ENCODE measurements at places on chromosomes 4 and X.

GRCh38 chr4:173919196-173919595 is 364.3 kb downstream of the FBXO8 start:
- DNase-seq = no peak

DNA sequence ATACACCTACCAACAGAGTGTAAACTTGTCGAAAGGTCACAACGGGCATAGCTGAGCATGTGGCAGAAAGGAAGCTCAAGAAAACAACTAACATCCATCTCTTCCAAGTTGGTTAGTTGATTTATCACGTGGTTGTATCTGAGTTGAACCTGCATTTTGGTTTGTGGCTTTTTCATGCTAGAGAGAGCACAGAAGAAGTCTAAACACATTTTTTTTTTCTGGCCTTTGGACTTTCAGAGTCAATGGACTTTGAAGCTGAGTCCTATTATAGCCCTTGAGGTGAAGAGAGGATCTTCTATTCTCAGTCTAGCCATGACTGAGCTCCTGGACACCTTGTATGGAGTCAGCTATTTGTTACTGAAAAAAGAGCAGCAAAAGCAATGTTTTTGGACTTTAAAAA is 150.6 kb upstream of the TRPC5 start:
- no peak for DNase-seq

DNA sequence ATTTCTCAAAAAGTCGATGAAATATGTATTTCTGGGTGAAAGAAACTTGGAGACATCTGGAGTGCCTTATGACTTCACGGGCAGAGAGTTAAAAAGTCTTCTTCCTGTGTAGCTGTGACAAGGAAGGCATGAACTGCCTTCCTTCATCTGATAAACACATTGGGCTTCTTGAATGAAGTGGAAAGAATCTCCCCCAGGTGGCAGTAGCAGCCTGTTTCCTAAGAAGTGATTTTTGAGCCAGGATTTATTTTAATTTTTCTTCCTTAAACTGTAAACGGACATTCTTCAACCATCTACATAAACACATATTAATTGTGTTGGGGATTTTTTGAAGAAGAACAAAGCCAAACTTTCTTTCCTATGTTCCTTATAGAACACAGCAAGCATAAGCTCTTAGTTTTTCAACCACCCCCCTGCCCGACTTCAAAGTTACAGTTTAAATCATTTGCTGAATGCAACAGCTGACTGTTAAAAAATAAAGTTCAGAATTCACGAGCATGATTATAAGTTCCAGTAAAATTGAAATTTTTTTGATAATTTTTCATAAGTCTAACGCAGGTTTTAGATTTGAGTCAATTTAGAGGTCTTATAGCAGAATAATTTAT is 980 bp upstream of the GIMD1 start:
- DNase-seq = peak; percentile 88

DNA sequence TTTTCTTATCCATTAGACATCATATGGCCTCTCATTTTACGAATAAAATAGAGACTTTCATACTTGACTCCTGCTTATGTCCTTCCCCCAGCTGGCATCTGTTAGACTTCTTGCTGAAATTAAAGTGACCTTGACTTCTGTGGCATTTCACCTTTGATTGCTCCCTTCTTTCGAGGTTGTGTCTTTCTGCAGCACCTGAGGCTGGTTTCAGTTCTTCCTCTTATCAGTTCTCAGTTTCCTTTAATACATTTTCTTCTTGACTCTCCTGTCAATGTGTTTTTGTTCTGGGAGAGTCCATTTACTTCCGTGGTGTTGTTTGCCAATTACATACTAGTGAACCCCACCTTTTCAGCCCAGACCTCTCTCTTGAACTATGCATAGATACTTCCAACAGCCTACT is 81.6 kb downstream of the RBPJ start:
- DNase-seq = no peak

DNA sequence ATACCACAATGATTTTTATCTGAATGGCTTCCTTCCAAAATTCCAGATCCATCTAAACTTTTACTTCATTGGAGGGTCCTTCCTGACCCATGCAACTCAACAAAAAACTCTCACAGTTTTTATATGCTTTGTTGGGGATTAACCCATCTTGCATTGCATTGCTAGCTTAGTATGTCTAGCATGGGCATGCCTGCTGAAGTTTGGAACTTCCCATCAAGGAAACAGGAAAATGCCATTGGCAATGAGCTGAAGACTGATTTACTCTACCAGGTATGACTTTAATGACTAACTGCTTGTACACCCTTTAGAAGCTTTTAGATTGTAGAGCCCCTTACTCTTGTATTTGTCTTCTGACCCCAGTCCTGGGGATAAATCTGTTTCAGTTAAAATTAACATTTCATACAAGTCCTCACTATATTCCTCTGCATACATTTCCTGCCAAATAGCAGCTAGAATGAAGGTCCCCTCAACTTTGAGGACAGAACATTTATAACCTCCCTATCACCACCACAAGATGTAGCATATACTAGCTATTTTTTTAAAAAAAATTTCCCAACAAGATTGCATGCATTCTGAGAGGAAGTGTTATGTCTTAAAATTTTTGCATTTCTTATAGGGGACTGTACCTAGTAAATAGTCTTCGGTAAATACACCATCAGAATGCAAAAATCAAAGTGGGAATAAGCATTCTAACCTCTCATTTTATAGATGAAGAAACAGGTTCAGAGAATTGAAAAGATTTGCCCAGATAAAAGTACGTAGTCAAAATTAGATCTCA is 52.5 kb upstream of the ATXN3L start:
- DNase-seq = no peak

GRCh38 chr4:99091216-99091575 is 2.6 kb upstream of the ADH5 start:
- DNase-seq = no peak

GRCh38 chrX:145821291-145821897 is 3.8 kb downstream of the SLITRK2 start:
- no peak for DNase-seq

DNA sequence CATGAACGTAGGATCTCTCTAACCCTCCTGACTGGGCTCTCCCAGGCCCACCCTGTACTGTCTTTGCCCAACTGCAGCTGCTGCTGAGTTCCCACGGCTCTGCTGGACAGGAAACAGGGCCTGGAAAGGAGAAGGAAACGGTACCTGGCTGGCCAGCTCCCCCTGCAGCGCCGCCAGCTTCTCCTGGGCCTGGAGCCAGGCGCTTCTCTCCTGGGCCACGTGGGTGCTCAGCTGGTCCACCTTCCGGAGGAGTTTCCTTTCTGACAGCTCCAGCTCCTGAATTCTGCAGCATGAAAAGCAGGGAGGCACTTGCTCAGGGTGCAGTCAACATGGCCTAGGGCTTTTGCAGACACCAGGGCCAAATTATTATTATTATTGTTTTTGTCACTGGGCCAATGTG is 6.5 kb downstream of the C4orf50 start:
- no peak for DNase-seq

DNA sequence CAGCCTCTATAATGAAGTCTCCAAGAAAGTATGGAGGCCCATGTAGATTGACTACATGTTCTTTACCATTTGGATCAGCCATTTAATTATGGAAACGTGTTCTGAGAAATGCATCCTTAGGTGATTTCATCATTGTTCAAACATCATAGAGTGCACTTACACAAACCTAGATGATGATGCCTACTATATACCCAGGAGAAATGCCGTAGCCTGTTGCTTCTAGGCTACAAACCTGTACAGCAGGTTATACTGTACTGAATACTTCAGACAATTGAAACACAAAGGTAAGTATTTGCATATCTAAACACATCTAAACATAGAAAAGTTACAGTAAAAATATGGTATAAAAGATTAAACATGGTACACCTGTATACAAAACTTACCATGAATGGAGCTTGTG is 186.5 kb upstream of the FSTL5 start:
- DNase-seq = no peak

GRCh38 chr4:10639100-10639499 is 45.5 kb downstream of the CLNK start:
- DNase-seq = no peak

DNA sequence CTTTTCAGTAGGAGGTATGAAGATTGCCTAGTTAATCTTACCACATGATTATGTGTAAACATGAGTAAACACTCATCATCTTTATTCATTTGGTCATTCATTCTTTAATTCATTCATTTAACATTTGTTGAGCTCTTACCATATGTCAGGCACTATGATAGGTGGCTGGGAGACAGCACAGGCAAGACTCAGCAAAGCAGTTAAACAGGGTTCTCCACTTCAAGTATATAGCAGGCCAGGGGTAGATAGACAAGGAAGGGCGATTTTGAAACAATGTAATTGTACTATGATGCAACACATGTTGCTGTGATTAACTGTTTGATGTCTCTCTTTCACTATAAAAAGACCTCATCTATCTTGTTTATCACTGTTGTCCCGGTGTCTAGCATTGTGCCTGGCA is 84.3 kb upstream of the GPR101 start:
- DNase-seq = no peak

GRCh38 chr4:185395238-185395955 is at the start of gene LRP2BP:
Gene LRP2BP (minus strand): TSS chr4:185395924. CDS start chr4:185378186, 17,738 bp downstream.
- peak; percentile 32 for DNase-seq

DNA sequence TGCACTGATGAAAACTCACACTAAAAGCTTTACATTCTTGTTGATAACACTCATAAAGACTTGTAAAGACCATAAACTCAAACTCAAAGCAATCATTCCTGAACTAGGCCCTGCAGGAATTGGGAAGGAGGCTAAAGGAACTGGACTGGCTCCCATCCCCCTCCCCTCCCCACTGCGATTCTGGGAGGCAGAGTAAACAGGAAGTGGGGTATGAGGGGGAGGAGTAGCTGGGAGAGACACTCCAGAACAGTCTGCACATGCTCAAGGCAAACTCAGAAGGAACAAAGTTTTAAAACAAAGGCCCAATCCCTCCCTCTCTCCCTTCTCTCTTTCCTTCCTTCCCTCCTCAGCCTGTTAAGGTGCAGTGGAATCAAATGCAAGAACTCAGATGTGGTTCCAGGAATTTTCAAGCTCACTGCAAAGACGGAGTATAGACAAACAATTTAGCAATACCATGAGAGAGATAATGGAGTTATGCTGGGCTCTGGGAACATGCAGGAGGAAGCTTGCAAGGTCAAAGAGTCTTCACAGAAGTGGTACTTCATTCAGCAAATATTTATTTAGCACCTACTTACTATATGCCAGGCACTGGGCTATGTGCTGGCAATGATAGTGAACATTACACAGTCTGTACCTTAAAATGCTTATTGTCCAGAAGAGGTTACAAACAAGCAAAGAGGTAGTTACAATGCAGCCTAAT is 15.9 kb downstream of the MID1IP1 start:
- peak; percentile 60 for DNase-seq

DNA sequence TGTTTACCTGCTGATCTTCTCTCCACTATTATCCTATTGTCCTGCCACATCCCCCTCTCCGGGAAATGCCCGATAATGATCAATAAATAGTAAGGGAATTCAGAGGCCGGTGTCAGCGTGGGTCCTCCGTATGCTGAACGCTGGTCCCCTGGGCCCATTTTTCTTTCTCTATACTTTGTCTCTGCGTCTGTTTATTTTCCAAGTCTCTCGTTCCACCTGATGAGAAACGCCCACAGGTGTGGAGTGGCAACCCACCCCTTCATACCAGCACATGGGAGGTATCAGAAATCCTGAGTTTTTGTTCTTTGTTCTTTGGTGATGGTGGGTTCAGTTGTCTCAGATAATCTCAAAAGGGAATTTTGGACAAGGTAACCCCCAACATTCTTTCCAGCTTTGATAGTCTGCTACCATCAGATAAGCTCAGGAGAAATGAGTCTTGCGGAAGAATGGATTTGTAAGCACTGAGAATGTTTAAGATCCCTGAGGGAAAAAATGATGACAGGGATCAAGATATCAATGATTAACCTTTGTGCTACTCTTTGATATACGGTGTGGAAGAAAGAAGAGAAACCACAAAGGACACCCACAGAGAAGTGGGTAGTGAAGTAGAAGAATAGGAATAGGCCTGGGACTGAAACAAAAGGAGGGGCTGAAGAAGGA is 117.9 kb downstream of the CEP44 start:
- DNase-seq = no peak

DNA sequence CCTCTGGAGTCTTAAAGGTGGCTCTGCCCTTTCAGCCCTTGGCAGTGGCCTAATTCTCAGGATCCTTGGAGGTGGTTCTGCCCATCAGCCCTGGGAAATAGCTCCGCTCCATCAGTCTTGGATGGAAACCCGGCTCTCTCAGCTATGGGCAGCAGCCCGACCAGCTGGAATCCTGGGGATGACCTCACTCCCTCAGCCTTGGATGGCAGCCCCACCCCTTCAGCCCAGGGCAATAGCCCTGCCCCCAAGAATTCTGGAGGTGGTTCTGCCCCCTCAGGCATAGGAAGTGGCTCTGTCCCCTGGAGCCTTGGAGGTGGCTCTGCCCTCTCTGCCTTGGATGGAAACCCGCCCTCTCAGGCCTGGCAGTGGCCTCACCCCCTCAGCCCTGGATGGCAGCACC is 127.7 kb downstream of the RBMX2 start:
- DNase-seq = no peak

DNA sequence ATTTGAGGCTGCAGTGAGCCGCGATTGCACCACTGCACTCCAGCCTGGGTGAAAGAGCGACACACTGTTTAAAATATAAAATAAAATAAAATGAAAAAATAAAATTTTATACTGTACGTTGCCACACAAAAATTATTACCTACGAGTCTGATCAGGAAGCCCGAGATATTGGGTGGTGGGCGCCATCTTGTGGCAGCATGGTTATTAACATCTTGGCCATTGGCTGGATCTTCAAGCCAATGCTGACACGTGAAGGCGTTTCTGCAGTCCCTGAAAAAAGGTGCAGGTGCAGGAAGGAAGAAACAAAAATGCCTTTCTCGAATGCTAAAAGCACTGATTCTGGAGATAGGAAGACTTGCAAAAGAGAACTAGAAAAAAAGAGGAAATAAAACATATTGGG is 4.9 kb upstream of the TLR8 start:
- DNase-seq = peak; percentile 70

- DNase-seq = no peak
Observed at GRCh38 chr4:26110493-26110892, 196.5 kb downstream of the SMIM20 start.
